ENCODE measurements at places on chromosomes 7 and 10.

DNA sequence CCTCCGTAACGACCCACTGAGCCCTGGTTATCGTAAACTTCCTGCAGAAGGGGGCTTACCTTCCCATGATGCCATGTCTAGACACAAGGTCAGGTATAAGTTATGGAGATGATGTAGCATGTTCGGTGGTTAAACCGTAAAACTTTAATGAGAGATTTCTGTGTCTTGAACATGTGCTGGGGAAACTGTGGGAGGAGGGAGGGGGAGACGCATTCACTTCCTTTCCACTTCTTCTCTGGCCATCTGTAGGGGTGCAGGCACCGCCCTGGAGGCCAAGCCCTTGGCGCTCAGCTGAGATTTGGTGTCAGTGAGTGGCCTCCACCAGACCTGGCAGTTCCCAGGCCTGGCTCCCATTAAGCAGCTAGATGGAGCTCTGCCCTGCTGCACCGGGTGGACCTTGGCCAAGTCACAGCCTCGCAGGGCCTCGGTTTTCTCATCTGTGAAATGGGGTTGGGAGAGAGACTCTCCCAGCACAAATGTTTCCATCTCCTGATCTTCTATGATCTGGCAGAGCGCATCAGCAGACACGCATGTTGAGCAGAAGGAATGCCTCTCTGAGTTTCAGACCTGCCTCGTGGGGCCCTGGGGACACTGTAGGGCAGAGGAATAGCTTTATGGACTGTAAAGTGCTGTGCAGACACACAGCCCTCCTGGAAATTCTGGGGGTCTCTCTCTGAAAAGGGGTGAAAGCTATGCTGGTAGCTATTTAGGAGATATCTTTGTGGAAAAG, 106.0 kb downstream of the COL26A1 start:
- no peak for DNase-seq

- no peak for DNase-seq
Measured at GRCh38 chr10:34113504-34114225, 701.4 kb downstream of the PARD3 start.

DNA sequence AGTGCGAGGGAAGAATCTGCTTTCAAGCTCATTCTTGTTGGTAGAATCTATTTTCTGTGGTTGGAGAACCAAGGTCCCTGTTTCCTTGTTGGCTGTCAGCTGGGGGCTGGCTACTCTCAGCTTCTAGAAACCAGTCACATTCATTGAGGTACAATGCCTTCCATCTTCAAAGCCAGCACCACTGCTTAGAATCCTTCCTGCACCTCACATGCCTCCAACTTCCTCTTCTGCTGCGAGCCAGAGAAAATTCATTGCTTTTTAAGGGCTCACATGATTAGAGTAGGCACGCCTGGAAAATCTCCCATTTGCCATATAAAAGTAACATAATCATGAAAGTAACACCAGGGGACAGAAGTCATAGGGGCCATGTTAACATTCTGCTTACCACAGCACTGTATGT, 28.7 kb downstream of the TES start:
- no peak for DNase-seq

DNA sequence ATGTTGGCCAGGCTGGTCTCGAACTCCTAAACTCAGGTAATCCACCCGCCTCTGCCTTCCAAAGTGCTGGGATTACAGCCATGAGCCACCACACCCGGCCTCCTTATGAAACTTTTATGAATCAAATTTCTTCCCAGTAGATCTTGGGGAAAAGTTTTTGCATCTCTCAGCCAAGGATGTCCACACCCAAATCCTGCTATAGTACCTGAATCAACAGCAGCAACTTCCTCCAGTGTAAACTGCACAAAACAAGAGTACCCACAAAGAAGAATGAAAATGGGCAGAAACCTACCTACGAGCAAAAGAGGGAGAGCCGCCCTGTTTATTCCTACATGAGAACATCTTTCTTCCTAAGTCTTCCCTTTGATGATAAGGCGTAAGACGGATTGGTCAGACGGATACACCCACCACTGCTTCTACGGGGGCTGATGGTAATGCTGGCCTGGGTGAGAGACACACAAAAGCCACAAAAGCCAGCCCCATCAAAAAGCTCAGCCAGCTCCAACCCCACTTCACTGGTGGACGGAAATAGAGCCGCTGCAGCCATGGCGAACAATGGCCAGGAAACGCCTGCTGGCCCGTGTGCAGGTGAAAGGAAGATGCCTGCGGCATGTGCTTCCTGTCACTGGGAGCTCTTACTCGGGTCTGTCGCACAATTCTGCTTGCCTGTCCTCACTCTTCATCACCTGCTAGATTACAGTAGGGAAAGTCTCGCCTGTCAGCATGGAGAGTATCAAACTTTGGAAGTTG, 10.4 kb downstream of the JCAD start:
- no peak for DNase-seq

DNA sequence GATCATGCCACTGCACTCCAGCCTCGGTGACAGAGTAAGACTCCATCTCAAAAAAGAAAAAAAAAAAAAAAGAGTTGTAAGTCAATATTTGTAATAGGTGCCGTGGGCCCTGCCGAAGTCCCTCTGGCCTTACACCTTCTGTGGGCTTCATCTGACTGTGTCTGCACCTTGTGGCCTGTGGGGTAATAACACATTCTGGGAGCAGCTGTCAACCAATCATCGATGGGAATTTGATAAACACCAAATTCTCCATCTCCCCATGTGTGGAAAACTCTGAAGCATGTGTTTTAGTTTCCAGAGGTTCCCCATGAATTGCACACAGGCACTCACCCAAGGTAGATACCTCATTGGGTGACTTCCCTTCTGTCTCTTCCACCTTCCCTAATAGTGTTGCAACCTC, 10.8 kb downstream of the ZNF394 start:
- no peak for DNase-seq

GRCh38 chr10:86655173-86655540, 810 bp downstream of the OPN4 start:
- no peak for DNase-seq

DNA sequence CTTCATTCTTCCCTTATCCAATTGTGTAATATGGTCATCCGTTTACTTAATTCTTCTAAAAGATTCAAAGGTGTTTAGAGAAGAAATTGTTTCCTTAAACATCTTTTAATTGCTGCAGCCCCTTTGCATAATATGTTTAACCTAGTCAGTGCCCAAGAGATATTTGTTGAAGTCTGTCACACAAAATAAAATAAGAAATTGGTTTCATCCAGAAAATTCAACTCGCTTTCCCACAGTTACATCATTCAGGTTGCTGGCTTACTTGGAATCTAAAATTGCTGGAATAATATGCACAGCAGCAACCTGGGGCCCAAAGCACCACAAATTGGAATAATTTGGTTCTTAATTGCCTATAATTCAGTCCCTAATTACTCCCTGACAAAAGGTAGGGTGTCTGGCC, 155.1 kb upstream of the ETV1 start:
- no peak for DNase-seq

DNA sequence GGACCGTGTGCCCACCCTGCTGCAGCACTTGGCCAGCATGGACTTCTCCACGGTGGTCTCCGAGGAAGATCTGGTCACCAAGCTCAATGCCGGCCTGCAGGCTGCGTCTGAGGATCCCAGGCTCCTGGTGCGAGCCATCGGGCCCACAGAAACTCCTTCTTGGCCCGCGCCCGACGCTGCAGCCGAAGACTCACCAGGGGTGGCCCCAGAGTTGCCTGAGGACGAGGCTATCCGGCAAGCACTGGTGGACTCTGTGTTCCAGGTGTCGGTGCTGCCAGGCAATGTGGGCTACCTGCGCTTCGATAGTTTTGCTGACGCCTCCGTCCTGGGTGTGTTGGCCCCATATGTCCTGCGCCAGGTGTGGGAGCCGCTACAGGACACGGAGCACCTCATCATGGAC, 1.4 kb downstream of the RBP3 start:
- DNase-seq: no peak

GRCh38 chr7:133854739-133855138, 272.4 kb upstream of the LRGUK start:
- peak; percentile 24 for DNase-seq

DNA sequence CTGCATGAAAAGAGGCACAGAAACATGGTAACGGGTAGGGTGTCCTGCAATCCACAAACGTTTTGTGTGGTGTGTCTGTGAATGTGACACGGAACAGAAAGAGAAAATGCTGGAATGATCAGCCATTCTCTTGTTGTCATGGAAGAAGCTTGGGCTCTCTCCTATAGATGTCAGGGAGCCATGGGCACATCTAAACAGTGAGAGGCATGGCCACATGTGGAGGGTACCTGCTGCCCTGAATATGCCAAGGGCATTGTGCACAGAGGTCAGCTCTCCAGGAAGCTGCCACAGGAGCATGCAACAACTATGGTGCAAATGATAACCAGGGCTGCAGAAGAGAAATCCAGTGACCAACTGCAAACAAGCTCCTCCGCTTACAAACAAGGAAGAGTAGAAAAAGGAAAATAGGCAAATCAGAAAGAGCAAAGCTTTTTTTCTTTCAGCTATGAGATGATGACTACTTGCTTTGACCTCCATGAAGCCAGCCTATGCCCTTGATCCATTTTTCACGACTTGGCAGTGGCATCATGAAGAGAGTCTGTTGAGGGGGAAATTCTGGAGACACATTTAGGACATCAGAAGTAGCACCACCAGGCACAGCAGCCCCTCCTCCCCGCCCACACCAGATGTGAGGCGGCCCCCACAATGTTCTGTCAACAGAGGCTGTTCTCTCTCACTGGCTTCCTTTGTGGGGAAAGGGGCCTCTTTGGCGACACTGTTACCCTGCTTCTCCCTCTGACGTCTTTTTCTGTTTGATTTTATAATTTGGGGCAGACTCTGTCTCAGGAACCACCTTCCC, 4.8 kb upstream of the PDE1C start:
- DNase-seq: no peak

GRCh38 chr10:44921506-44921905, 10.4 kb downstream of the TMEM72 start:
- DNase-seq: no peak

- peak; percentile 9 for DNase-seq
Measured at GRCh38 chr7:101018271-101019167, 1.4 kb upstream of the MUC17 start.

DNA sequence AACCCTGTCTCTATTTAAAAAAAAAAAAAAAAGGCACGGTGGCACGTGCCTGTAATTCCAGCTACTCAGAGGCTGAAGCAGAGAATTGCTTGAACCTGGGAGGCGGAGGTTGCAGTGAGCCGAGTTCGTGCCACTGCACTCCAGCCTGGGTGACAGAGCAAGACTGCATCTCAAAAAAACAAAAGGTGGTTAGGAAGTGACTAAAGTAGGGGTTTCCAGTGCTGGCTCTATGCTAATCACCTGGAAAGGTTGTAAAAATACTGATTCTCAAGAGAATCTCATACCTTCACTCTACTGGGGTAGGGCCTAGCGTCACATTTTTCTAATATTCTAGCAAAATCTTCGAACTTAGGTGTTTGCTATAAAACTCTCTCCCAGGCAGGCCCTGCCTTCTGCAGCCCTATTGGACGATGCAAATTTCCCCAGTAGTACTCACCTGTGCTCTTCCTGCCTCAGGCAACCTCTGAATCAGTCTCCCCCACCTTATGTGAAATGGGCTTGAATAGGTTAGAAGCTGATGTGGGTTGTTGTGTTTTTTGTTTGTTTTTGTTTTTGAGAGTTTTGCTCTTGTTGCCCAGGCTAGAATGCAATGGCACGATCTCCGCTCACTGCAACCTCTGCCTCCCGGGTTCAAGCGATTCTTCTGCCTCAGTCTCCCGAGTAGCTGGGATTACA, 3.5 kb downstream of the ZP3 start:
- no peak for DNase-seq

DNA sequence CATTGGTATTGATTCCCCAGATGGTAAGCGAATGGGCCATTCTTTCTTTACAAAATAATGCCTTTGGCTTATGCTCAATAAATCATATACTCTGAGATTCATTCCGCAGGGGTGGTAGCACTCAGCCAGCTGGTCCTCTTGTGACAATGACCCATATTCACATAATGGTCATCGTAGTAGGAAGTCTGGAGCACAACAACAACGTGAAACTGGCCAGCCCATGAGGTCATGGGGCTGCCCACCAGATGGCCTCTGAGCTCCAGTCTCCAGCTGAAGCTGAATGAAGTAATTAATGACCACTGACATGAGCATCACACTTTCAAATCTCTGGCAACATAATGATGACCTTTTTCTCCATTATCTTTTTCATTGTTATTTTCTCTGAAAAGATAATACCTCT, 42.3 kb upstream of the SORCS1 start:
- DNase-seq: no peak

DNA sequence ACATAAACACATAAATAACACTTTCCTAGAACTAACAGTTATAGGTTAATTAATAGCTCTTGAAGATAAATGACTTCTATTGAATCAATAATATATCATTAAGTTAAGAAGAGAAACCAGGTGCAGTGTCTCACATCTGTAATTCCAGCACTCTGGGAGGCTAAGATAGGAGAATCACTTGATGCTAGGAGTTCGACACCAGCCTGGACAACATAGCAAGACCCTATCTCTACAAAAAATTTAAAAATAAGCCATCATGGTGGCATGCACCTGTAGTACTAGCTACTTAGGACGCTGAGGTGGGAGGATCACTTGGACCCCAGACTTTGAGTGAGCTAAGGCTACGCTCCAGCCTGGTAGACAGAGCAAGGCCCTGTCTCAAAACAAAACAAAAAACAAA, 38.8 kb downstream of the AKR1D1 start:
- no peak for DNase-seq

DNA sequence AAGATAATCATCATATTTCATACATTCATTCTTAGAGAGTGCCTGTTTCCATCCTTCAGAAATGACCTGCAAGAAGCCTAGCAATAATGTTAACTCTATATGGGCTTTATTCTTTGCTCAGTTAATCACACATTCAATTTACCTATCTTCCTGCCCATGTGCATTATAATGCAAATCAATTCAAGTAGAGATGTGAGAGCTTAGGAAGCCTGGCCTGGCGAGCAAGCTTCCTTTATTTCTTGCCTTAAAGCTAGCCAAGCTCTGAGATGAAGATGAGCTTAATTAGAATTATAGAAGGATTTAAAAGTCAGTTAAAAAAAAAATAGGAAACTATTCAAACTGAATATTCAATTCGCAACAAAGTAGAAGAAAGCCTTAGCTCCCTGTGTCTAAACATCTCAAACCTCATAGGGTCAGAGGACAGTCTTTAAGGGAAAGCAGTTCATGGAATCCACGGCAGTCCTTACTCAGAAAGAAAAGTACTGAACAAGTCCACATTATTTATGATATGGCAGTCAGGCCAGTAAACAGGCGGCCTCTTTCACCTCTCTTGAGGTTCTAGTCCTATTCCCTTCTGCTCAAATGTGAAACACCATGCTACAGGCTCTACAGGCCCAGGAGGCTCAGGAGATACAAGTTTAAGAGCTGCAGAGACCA, 214.1 kb downstream of the TFEC start:
- no peak for DNase-seq

GRCh38 chr7:85101347-85101746, 85.5 kb downstream of the SEMA3D start:
- no peak for DNase-seq

DNA sequence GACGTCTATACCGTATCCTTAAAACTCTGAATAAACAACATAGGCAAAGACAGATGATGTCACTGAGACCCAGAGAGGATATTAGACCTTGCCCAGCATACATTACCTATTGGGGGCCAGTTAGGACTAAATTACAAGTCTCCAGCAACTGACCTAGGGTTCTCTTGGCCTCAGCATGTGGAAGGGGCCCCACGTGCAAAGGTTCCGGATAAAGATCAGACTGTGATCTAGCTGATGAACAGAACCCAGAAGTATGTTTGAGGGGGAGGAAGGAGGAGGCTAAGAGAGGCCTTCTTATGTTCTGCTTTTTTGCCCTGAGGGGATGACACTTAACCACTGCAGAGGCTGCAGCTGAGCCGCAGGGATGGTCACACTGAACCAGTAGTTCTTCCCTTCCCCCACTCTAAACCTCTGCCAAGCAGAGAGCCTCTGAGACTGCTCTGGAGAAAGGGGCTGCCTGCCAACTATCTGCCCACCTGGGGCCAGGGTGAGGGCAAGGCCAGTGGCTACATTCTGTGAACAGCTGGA, 24.0 kb upstream of the KMT2C start:
- no peak for DNase-seq

Measured in activated CD4-positive, alpha-beta T cell treated with anti-CD3 and anti-CD28 coated beads, Interleukin-2, Interleukin-4, amounts not matched to agents 100 ng/mL and 50 ng/mL, durations not matched to agents 16 hours and 8 hours (primary cell).